ENCODE measurements at places on chromosomes 11 and 22.

DNA sequence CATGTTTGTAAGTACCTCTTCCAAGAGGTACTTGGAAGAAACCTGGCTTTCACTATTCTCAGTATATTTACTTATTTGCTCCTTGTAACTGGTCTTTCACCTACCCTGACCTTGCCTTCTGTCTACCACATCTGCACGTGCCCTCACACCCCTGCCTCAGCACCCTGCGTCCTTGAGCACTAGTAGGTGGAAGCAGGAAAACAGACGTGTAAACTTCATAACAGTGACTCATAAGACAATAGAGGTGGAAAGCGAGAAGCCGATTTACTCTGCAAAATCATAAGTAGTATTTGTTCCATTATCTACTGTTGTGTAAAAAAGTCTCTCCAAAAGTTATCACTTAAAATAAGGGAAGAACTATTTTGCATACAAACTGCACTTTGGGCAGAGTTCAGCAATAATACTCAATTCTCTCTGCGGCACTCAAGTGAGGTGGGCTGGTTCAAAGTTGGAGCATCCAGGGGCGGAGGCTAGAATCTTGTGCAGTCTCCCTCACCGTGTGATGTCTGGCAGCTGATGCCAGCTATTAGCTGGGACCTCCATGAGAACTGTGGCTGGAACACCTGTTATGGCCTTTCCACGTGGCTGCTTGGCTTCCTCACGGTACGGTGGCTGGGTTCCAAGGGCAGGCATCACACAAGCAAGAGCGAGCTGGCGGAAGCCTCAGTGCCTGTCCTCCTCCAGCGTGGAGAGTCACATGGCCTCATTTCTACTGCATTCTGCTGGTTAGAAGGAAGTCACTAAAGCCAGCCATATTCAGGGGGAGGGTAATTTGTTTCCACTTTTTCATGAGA, 30.4 kb downstream of the PACS1 start:
- peak; percentile 35 for DNase-seq

DNA sequence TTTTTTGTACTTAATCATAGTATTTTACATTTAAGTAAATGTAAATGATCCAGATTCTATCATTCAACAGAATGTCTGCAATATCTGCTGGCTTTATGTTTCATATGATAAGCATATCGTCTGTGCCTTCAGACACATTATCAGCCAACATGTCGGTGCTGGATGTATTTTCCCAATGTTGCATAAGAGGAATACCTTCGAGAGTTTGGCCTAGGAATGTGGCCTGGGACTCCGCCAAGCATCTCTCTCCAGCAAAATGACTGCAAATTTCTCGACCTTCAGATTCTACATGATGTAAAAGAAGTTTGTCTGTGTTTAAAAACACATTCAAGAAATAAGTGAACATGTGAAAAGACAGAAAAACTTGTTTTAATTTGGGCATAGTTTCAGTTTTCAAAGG, 6.9 kb downstream of the BDNF start:
- no peak for DNase-seq

DNA sequence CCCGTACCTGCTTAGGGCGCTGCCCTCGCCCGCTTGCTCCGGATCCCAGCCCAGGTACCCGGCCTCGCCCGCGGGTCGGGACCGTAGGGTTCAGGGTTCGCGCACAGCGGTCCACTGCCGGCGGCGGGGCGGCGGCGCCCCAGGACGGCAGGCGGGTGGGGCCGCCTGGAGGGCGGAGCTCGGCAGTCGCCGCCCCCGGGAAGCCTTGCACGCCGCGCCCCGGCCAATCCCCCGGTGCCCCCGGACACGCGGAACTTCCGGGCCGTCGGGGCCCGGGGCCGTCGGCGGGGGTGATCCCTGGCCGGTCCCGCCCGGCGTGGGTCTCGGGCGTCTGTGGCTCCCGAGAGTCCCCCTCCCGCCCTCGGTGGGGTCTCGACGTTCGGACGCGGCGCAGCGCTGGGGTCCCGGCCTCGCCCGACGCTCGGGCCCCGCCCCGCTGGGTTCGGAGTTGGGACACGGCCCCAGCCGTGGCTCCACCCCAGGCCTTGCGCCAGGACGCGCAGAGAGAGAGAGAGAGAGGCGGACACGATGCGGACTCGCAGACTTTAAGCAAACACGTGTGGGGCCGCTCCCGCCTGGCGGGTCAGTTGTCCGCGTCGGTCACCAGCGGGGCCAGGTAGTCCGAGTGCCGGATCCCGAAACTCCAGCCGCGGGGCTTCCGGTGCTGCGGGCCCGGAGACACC, at the start of gene TYMP:
TYMP (minus strand) TSS at position 116 of the 683 bp plus-strand sequence. CDS start 303 bp downstream, outside the sequence.
- peak; percentile 70 for DNase-seq

DNA sequence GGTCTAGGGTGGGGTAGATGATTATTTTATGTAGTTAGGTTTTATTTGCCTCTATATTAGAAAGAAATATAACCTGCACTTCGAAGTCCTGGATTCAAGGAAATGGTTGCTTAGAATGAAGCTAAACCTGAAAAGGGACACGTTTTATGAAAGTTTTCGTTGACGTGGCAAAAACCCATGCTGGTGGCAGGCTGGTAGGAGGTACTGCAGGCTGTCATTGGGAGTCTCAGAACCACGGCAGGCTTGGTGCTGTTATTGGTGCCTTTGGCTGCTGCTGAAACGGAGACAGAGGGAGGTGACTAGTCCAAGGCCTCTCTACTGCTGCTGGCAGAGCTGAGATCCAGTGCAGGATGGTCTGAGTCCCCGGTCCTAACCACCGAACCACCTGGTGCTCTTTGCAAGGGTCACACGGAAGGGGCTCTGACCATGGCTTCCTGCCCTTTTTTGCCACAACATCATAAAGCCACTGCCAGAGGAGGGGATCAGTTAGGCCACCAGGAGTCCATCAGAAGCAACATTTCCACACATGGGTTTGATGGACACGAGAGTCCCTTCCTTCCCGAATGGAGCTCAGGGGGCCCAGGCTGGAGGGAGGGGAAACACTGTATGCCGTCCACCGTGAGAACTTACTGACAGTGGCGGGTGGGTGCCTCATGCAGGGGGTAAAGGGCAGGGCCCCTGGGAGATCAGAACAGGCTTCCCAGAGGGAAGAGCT, 13.4 kb downstream of the CSF2RB start:
- no peak for DNase-seq

GRCh38 chr11:13215149-13215548, 62.4 kb upstream of the BMAL1 start:
- no peak for DNase-seq

- DNase-seq = peak; percentile 18
Observed at GRCh38 chr11:74255741-74256375, 55.6 kb downstream of the P4HA3 start.
